ENCODE measurements at places on chromosomes 7 and 10.

DNA sequence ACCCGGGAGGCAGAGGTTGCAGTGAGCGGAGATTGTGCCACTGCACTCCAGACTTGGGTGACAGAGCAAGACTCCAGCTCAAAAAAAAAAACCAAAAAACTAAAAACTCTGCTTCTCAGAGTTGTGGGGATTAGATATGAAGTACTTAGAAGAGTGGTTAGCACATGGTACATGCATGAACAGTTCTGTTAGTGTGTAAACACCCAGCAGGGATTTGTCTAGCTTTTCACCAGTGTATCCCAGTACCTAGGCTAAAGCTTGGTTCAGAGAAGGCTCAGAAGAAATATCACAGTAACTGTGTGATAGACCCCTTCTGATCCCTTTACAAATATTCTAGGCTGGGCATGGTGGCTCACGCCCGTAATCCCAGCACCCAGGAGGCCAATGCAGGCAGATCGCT, 9.5 kb downstream of the PPIA start:
- no peak for DNase-seq

GRCh38 chr10:129895811-129896135, 68.3 kb downstream of the EBF3 start:
- no peak for DNase-seq

GRCh38 chr7:93140582-93141191, 7.5 kb downstream of the SAMD9L start:
- DNase-seq = no peak

DNA sequence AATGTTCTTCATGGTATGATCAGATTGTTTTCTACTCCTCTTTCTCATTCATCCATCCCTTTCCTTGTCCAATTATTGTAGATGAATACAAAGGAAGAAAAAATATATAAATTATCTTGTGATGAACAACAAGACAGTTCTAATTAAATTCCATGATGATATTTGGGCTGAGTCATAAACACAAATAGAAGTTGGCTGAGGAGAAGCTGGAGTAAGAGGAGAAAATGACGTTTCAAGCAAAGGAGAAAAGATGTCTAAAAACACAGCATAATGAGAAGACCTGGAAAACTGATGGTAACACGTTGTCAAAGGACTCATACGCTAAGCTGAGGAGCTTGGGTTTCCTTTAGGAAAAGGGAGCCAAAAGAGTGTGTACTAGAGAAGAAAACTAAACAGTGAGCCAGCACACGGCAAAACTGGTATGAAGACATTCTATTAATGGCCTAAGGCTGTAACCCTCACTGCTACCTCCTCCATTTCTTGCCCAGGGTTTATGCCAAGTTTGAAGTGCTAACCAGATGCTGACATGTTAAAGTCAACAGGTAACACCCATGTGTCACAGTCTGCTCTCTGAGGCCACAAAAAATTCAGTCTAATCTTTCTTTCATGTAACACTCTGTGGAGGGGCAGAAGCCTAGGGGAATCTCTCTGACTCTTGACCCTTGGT, 26.1 kb downstream of the ZFAND4 start:
- DNase-seq = no peak

GRCh38 chr10:75211007-75211691, 553 bp downstream of the VDAC2 start:
- DNase-seq = peak; percentile 38

Data from CD4-positive, alpha-beta T cell treated with Interleukin-2 at 100 ng/mL for 4 hours (primary cell).